Stimulated activated CD8-positive, alpha-beta memory T cell treated with anti-CD3 and anti-CD28 coated beads, Interleukin-15, amount 100 ng/mL, for 24 hours (primary cell): ENCODE measurements at places on chromosomes 1 and 21.

GRCh38 chr1:206798384-206798996 is 26.2 kb upstream of the IL10 start:
- DNase-seq: no peak

DNA sequence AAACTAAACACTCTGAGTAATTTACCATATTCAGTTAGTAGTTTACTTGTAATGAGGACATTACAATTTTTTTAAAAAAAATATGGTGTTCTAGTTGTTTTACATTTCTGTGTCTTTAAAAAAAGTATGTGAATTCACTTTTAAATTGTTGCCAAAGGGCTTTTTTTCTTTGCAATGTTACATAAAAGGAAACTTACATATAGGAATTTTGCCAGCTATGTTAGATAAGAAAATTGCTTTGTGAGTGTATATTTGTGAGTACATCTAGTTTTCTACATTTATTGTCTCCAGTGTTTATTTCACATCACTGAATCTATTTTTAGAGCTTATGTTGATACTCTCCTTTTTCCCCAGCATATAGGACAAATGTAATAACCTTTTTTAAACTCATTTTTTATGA is 206.8 kb downstream of the GPR52 start:
- no peak for DNase-seq

DNA sequence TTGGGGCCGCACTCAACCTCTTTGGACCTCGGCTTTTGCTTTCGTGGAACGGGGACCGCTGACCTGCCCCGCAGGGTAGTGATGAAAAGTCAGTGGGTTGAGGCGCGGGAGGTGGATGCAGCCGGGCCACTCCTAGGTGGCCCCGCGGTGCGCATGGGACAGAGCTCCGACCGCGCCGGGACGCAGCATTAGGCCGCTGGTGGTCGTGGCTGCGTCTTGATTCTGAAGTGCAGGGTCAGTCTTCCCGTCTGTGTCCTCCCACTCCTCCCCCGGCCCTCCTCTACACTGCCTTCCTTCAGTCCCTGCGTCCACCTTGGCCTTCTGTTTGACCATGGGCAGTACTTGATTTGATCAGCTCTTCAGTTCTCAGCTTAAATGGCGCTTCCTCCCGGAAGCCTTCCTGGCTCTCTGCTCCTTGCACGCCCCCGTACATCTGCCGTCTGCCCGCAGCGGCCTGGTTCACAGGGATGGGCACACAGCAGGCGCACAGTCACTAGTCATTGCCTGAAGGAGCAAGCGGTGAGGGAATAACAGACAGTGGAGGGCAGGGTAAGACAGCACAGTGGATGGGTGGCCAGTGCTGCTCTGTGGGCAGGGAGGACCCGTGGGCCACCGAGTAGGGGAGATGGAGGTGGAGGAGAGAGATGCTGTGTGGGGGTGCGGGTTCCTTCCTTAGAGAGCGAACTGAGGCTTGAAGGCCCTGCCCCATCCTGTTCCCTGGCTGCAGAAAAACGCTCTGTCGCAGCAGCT is 633 bp downstream of the THEMIS2 start:
- no peak for DNase-seq

DNA sequence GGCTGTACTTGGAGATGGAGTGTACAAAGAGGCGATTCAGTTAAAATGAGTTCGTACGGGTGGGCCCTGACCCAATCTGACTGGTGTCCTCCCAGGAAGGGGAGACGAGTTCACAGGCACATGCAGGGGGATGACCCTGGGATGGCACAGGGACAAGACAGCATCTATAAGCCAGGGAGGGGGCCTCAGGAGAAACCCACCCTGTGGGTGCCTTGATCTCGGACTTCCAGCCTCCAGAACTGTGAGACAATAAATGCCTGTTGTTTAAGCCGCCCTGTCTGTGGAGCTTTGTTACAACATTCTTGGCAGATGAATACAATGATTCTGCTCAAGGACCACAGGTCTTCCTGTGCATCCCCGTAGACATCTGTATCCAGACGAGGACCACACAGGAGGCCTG is 14.6 kb upstream of the CLDN14 start:
- DNase-seq: no peak

GRCh38 chr1:158818560-158818959 is 12.6 kb upstream of the MNDA start:
- no peak for DNase-seq

- DNase-seq: no peak
Observed at GRCh38 chr1:17805869-17806684, 50.9 kb downstream of the ACTL8 start.

DNA sequence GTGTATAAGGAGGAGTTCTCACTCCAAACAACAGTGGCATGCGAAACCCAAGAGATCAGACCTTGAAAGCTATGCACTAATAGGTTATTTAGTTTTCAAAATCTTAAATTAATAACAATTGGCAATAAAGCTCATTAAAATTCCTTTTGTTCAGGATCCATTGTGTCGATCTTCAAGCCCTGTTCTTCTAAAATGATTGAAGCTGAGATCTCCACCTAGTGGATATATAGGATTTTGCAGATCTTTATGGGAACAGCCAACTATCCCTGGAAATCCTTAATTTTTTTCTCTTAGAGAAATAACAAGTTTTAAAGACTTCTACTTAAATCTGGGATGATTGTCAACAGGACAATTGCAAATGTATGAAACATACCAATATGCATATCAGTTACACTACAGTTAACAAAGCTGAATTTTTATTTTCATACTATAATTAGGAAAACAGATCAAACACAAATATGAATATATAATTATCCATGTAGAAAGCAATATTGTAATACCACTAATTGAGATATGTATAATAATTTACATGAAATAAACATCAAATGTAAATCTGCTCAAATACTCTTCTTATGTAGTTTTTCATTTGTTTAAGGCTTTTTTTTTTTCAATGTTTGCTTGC is 43.3 kb downstream of the LRRC53 start:
- DNase-seq: no peak

- DNase-seq: no peak
Observed at GRCh38 chr1:47449822-47450552, 12.1 kb downstream of the FOXD2 start.

- no peak for DNase-seq
Observed at GRCh38 chr21:25970254-25970930, 200.2 kb downstream of the APP start.

DNA sequence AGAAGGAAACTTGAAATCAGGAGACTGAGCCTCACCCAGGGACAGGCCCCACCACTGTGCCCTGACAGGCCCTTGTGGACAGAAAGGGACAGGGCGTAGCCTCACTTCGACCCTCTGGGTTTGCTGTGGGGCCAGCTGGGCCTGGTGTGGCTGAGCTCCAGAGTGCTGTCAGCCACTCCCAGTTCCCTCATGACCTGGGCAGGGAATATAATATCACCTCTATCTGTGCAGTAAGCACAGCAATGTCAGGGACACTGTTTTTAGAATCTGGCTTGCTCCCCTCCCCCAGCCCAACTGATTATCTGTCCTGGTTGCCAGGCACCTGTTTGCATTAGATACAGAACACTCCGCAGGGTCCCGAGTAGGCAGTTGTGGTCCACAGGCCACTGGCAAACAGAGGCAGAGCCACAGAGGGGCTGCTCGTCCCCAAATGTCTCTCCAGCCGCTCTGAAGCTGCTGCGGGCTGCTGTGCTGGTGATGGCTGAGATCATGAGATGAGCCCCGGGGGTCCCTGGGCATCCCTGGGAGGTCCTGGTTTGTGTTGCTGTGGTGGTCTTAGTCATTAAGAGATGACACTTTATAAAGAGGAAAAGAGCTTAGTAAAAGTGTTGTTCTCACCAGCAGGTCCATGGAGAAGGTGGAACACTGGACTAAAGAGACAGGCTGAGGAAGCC is 51.6 kb downstream of the ETS2 start:
- no peak for DNase-seq

DNA sequence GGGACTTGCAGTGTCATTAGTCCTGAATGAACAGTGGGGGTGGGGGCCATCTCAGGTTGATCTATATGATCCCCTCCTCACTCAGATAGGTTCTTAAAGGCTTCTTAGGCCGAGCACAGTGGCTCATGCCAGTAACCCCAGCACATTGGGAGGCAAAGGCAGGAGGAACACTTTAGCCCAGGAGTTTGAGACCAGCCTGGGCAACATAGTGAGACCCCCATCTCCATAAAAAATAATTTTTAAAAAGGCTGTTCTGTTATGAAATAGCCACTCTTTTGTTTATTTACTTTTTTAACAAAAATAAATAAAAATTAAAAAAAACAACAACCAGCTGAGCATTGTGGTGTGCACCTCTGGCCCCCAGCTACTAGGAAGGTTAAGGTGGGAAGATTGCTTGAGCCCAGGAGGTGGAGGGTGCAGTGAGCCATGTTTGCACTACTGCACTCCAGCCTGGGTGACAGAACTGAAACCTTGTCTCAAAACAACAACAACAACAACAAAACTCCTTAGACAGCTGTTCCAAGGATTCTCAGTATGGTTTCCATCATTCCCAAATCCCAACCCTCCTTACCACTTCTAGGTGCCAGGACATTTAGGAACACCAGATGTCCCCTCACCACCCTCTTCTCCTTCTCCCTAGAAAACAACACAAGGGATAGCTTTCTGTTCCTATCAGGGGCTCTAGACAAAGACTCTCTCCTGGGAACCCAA is 2.0 kb upstream of the TRAPPC3 start:
- no peak for DNase-seq

GRCh38 chr1:27644369-27645070 is 9.5 kb upstream of the FGR start:
- DNase-seq: no peak

- DNase-seq: no peak
Observed at GRCh38 chr1:47569681-47570470, 132.0 kb downstream of the FOXD2 start.

GRCh38 chr1:214241060-214241459 is 39.9 kb upstream of the SMYD2 start:
- no peak for DNase-seq

DNA sequence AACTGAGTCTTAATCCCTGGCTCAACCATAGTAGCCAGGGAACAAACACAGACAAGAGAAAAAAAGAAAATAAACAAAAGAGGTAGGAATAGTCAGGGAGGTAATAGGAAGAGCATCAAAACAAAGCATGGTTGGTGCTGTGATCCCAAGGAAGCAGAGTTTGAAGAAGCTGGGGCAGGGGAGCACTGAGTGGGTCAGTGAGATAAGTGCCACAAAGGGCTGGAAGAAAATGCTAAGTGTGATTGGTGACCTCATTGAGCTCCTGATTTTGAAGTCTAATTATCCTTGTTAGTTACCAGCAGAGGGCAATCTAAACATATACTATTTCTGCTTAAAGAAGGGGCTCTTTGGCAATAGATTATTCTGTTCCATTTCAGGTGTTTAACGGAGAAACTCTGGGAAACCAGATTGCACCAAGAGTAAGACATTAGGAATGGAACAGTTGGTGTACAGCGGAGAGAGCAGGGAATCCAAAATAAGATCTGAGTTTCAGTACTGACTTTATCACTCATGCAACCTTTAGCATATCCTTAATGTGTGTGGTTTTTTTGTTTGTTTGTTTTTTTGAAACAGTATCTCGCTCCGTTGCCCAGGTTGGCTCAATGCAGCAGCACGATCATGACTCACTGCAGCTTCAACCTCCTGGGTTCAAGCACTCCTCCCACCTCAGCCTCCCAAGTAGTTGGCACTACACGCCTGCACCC is 30.7 kb upstream of the KIAA1614 start:
- DNase-seq: no peak

GRCh38 chr1:12658531-12659453 is 14.9 kb downstream of the AADACL4 start:
- DNase-seq: peak; percentile 39

DNA sequence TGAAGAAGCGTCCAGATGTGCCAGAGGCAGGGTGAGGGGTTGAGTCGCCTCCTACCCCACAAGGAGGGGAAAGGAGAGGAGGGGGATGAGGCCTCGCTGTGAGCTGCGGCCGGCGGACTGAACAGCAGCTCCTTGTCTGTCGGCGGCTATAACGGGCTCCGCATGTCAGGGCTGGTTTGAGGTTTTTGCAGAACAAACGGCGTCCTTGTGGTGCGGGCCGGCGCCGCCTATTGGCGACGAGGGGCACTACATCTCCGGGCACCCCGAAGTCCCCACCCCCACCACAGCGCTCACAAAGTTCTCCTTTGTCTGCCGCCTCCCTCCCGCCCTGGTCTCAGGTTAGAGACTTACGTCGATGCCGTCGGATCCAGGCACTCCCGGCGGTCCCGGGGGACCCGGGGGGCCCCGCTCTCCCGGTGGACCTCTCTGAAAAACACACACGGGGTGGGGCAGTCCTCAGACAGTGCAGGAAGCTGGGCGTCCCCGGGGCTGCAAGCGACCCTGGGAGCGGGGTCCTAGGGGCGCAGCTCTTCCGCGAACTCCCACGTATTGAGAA is 1.8 kb downstream of the COL9A2 start:
- DNase-seq: peak; percentile 54

- DNase-seq: no peak
Observed at GRCh38 chr1:6352138-6352563, 41.4 kb downstream of the ACOT7 start.

DNA sequence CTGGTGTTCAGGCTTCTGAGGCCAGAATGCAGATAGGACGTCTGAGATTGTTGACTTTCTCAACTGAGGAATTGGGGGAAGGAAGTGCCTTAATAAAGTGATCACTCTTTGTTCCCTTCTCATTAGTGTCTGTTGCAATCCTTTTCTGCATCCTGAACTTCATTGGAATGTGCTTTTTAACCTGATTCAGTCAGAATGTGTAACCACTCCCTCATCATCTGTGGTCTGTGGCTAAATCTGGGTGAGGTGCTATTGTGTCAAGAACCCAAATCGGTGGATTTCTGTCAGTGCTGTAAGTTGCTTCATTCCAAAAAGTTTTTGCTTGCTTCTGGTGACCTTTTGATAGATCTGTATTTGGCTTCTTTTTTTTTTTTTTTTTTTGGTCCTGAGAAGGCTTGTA is 38.2 kb downstream of the ARID1A start:
- DNase-seq: no peak
